ENCODE measurements at places on chromosomes 4 and X.

DNA sequence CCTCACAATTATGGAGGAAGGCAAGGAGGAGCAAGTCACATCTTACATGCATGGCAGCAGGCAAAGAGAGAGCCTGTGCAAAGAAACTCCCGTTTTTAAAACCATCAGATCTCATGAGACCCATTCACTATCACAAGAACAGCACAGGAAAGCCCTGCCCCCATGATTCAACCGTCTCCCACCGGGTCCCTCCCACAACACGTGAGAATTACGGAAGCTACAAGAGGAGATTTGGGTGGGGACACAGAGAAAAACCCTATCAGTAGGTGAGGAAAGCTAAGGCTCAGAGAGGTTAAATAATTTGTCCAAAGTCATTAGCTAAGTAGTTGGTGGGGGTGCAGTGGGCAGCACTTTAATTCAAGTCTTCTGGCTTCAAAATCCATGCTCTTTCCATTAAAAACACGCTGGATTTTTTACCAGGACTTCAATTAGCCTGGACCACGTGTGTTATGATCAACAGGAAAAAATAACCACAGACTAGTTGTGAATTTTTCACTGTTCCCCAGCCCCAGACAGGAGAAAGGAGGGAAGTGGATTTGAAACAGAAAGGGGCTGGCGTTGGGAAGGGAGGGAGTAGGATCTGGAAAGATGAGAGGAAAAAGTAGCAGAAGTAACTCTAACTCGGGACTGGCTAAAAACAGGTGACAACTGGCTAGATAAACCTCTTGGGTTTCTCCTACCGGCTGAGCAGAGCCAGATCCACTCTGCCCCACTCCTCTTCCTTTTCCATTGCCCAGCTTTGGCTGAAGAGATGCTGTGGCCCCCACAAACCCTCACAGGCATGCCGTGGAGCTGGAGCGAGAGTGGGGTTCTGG lies 986 bp downstream of the MTMR8 start:
- DNase-seq = no peak

GRCh38 chr4:97994765-97995465 lies 148.4 kb downstream of the STPG2 start:
- DNase-seq = no peak

- DNase-seq = no peak
These were observed 234.9 kb upstream of the CTSO start for GRCh38 chr4:156188596-156188995.

DNA sequence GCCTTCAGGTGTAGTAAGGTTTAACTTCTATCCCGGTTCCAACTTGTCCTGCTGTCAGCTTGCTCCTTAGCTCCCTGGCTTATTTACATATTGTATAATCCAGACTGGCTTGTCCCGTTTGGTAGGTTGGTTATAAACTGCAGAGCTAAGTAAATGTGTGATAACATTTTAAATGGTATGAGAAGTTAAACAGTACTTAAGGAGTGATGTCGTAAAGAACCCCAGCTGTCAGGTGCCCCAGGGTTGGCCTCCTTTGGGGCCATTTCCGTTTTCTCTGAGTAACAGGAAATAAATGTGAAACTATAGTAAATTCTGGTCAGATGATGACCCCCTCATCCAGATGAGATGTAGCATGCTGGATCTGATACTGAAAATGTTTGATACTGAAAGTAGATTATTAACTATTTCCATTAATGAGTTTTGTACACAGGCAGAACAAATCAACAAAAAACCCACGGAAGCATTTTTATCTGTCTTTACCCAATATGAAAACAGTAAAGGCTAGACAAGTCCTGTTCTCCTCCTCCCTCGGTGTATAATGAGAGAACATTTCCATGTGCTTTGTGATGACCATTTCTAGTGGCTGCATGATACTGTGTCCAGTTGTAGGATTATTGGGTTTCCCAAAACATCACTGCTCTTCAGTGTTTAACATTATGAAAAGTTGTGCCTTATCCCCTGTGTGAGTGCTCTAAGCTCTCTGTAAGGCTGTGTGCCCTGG lies 22.4 kb downstream of the GAB1 start:
- DNase-seq = no peak

DNA sequence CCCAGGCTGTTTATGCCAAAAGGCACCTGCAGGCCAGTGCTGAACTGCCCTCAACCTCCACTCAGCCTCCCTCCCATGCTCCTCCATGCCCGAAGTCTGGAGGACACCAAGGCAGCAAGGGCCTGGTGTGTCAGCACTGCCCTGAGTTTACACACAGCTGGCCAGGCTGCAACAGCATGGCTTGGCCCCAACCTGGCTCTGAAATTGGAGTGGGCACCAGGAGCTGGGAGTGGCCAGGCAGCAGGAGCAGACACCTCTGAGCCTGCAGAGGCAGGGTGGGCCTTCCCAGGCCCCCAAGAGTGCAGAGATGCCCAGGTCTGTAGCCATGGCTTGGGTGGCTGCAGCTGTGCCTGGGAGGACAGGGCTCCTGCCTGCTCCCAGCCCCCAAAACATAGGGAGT lies 571.2 kb upstream of the ACTRT1 start:
- DNase-seq = no peak

DNA sequence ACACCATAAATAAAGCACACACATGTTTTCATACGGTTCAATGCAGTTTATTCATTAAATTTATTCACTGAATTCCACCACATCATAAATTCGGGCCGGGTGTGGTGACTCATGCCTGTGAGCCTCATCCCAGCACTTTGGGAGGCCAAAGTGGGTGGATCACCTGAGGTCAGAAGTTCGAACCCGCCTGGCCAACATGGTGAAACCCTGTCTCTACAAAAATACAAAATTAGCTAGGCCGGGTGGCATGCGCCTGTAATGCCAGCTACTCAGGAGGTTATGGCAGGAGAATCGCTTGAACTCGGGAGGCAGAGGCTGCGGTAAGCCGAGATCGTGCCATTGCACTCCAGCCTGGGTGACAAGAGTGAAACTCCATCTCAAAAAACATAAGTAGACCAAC lies 131.6 kb downstream of the PDS5A start:
- no peak for DNase-seq

- no peak for DNase-seq
These were observed 305.5 kb upstream of the EMCN start for GRCh38 chr4:100823066-100823992.

DNA sequence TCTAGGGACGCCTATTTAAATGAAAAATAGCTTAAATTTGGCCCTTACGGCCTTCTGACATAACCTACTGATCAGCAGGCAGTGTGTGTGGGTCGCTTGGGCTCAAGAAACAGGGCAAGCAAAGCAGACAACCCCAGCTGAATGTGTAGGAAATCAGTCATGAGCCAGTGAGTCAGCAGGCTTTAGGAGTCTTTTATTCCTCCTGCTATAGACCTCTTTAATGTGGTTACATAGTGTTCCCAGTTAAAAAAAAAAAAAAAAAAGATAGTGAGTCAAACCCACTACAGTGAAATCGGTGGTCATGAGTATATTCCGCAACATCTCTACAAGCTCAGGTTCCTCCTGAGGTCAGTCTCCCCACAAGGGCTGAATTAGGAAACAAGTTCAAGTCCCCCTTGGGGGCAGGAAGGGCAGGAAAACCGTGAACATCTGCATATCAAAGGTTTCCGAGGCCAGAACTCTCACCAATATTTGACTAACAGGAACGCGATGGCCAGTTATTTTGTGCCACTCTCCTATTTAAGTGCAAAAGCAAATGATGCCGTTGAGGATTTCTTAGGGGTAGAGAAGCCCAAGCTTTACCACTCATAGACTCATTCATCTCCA lies 32.7 kb downstream of the ACSL1 start:
- DNase-seq = no peak

DNA sequence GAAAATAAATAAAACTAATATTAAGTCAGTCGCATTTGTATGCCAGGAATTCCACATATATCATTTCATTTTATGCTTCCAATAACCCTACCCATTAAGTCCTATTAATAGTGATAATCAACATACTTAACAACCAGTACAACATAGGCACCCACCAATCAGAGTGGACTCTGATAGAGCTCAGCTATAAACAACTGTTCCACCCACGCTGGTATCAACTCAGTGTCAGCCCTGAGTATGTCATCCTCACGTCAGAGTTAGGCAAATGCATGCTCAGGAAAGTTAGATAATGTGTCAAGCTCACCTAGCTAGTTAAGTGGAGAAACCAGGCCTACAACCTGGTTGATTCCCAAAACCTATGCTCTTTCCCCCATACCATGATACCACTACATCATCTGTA lies 89.3 kb downstream of the SMARCA1 start:
- no peak for DNase-seq

- DNase-seq = no peak
These were observed 440.3 kb downstream of the ZIC3 start for GRCh38 chrX:138006180-138006579.

- no peak for DNase-seq
These were observed 241.6 kb downstream of the MGST2 start for GRCh38 chr4:139907001-139907809.

DNA sequence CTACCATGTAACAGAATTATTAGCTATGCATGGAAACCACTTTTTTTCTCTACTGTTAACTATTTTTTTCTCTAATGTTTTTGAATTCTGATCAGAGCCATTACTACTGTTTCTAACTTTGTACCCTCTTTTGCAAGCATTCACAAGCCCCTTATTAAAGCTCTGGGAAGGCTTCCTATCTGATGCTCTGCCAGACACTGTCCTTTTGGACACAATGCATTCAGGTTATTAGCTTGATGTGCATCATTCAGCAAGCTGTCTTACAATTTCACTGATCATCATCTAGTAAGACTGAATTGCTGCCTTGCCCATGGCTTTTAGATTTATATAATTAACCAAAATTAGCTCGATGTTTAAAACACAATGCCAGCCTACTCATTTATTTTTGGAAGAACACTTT lies 155.1 kb downstream of the NR3C2 start:
- no peak for DNase-seq

GRCh38 chr4:29142708-29143107 lies 1577.5 kb upstream of the PCDH7 start:
- DNase-seq = no peak

GRCh38 chr4:26992657-26993361 lies 132.2 kb downstream of the STIM2 start:
- DNase-seq = no peak

DNA sequence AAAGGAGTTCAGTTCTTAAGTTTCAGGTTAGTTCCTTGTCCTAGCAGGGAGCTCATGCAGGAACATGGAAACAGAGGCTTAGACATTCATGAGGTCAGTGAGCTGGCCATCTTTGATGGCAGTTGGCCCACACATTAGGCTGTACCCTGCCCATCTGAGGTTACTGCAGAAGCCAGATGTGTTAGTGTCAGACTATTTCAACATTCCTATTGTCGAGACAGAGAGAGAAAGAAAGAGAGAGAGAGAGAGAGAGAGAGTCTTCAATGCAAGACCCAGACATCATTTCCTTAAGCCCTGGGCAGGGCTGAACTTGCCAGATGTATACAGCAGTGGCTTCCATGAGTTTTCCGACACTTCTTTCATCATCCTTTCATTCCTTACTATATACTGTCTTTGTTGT lies 91.3 kb downstream of the PPP1R2C start:
- no peak for DNase-seq

DNA sequence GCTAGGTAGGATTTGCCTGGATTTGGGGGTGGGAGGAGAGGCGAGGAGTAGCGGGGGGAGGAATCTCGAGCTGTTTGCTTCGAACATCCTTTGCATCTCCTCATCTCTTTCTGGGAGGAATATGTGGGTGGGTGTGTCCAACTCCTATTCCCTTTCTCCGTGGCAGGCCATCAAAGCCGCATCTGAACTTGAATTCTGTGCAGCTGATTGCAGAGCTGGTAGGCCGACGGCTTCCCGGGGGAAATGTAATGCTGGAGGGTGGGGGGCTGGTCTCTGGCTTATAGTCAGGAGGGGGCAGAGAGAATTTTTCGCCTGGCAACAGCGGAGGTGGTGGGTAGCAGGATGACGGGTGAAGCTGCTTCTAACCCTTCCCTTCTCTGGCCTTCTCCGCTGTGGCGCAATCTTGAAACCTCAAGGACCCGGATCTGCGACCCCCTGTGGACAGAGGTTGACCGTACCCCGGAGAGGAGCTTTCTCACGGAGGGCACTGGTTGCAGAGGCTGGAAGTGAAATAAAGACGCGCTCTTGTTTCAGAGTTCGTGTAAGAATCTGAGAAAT lies 628 bp downstream of the ZCCHC12 start:
- DNase-seq = no peak

DNA sequence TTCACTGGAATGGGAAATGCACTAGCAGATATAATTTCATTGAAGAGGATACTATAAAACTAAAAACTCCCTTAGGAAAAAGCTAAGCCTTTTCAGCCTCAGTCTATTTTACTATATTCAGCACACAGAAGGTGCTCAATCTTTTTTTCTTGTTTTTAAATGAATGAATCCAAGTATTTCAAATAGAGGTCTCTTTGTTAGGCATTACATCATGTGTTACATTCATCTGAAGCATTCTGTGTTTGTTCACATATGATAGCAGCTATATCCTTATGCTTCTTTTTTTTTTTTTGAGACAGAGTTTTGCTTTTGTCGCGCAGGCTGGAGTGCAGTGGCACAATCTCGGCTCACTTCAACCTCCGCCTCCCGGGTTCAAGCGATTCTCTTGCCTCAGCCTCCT lies 278.4 kb downstream of the CAMK2D start:
- DNase-seq = no peak

GRCh38 chrX:111811831-111812230 lies 64.2 kb upstream of the TRPC5OS start:
- DNase-seq = no peak
